ENCODE measurements at places on chromosomes 7 and 10.

- no peak for DNase-seq
Measured at GRCh38 chr7:148607151-148607661, 16.6 kb downstream of the C7orf33 start.

DNA sequence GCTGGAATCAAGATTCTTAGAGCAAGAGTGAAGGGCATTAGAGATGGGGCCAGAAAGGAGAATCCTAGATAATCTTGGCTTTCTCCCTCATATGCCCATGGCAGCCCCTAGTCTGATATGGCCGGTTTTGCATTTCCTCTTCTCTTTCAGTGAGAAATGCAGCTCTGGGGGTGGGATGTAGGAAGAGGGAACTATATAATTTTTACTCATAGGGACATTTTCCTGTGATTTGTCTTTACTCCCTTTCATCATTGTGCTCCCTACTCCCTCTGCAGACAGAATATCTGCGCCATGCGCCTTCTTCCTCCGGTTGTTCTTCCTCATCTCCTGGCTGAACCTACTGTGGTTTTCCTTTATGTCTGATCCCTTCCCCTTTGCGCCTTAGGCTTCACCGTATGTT is 16.8 kb upstream of the CHCHD1 start:
- DNase-seq: no peak

GRCh38 chr10:73585327-73585726 is 5.8 kb downstream of the USP54 start:
- no peak for DNase-seq

DNA sequence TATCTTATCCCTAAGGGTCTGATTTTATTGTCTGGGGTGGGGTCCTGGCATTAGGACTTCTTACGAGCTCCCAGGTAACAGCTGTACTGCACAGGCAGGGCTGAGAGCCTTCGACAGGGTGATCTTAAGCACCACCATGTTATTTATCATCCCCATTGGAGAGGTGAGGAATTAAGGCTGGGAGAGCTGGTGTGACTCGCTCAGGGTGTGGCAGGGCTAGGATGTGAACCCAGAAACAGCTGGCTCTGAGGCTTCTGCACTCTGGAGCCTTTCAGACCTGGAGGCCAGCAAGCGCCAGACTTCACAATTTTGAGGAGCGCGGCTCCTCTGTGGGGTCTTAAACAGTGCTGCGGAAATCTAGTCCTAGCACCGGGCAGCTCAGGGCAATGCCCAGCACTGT is 27.4 kb upstream of the NDST2 start:
- no peak for DNase-seq

GRCh38 chr7:77881871-77882270 is 83.3 kb downstream of the PHTF2 start:
- DNase-seq: no peak

GRCh38 chr7:11191081-11191480 is 217.4 kb downstream of the PHF14 start:
- DNase-seq: no peak

DNA sequence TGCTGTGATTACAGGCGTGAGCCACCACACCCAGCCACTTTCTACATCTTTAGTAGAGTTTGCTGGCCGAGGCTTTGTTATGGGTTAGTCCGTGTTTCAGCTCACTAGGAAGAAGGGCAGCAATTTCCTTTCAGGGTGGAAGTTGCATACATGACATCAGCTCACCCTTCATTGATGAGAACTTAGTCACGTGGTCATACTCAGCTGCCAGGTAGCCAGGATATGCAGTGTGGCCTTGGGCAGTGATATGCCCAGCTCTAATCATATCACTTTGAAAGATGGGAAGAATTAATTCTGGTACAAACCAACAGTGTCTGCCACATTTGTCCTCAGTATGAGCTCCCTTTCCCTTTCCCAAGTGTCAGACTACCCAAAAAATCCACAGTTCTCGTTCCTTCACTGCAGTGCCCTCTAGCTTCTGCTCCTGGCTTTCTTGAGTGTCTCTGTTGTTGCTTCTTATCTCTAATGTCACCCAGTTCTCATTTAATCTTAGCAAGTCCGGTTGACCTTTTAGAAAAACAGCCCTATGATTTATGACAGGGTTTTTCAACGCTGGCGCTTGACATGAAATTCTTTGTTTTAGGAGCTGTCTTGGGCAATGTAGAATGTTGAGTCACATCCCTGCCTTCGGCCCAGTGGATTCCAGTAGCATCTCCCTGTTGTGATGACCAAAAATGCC is 108.7 kb upstream of the ITGB1 start:
- DNase-seq: no peak

- DNase-seq: no peak
Measured at GRCh38 chr10:126092366-126093215, 196.2 kb downstream of the FANK1 start.

DNA sequence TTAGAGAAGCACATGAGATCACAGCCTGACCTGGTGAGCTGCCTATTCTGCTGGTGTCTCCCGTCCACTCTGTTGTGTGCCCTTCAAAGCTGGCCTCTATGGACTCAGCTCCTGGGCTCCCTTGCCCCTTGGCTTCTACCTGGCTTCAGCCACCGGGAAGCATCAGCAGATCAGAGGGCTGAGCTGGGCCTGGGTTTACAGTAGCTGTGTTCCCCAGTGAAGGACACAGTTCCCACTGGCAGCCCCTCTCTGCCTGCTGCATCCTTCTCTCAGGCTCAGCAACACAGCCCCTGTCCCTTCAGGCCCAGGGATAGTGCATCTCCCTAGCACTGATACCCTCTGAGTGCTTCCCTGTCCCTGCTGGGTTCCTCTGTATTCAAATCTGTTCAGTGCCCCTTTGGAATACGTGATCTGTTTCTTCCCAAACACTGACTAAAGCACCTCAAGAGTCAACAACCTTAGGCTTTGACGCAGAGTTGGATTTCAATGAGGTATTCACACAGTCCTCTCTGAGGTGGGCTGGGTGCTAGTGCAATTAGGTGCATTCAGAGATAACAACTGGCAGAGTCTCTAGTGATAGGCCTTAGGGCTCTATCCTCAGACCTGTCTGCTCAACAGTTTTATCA is 109.8 kb downstream of the GRID1 start:
- DNase-seq: no peak

DNA sequence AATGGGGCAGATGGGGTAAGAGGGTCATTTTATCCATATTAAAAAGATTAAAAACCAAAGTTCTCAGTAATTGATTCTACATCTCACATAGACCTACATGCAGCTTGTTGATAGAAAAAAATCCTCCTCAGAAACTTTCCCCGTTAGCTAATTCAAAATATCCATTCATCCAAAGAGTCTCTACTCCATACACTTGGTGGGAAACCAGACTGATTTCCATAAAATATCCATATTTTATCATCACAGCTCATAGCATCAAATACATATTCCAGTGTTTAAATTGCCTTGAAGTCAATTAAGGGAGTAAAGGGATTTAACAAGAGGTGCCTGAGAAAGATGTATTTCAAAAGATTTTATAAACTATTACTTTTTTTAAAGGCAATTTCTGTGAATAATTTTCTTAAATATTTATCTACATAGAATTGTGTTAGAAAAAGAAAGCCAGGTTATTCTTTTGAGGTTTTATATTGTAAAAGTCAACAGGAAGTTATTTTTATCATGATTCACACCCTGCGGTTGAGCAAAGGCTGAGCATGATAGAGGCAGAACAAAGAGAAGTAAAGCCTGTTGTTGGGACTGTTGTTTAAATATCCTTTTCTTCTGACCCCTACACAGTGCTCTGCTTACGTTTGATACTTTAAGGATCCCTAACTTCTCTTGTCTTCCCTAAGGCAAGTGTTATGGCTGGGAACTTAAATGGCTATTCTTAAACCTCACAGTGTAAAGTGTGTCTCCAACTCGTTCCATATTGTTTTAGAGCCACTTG is 266.7 kb downstream of the PRKG1 start:
- DNase-seq: no peak

DNA sequence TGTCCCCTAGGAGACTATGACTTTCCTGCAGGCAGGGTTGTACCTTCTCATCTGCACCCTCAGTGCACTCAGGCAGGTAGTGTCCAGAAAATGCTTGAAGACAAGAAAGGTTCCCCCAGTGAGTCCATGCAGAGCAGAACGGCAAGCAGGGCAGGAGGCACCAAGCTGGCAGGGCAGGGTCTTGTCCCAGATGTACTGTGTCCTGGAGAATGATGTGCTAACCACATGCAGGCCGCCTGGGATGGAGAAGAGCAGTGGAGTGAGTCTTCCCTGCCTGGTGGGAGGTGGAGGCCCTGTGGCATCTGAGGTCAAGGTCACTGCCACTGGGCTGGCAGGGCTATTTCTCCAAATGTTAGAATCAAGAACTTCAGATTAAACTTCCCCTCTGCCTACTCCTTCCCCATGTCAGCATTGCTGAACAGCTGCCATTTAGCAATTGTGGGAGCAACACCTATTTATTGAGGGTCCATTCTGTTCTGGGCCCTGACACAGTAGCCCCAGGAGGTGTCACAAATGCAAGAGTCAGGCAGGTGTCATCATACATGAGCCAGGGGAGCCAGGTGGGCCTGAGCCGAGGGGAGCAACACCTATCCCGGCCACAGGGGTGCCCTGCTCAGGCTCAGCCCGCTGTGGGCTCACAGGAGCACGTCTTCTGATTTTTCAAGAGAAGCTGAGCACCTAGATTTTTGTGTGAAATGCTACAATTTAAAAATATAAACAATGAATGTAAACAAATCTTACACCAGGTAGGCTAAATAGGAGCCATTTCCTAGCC is 34.1 kb downstream of the PTPRE start:
- no peak for DNase-seq

DNA sequence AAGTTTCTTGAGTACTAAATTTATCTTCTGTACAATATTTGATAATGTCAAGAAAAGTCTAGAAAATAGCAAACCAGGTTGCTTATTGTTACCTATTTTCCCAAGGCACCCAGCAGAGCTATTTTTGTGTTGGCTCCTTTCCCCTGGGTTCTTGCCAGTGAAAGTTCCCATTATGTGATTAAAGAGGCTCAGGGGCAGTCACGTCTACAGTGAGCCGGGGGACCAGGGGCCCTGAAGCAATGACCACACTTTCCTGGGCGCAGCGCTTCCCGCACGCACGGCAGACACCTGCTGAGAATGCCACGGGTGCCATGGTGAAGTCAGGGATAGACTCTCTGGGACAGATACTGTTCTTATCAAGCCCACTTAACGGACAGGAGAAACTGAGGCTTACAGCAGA is 10.4 kb upstream of the CNPY1 start:
- DNase-seq: no peak

DNA sequence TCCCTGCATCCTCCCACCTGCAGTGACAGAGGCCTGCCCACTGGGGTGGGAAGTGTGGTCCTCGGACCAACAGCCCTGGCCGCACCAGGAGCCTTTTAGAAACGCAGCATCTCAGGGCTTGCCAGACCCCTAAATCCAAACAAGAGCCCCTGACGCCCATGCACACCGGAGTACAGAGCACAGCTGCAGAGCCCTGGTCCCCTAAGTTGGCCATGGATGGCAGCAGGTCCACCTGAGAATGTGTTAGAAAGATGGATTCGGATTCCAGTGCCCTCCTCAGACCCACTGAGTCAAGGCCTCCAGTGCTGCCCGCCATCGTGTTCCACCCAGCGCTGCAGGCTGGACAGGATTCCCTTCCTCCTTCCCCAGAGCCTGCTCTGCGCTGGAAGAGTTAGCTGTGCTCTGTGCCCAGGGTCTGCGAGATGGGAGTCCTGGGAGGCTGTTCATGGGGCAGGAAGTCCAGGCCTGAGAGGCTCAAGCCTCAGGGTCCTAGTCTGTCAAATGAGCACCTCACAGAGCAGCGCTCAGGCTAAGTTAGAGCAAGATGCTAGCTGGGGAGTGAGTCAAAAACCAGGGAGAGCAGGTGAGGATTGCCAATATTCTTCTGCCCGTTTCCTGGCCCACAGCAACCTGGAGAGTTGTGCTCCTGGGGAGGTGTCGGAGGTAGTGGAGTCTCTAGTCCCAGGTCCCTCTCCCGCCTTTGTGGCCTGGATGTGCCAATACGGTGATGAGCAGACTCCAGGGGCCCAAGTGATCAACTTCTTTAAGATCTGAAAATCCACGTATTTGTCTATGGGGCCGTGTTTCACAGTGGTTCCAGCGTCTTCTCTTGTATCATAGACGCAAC is 95.9 kb upstream of the GPR26 start:
- no peak for DNase-seq

DNA sequence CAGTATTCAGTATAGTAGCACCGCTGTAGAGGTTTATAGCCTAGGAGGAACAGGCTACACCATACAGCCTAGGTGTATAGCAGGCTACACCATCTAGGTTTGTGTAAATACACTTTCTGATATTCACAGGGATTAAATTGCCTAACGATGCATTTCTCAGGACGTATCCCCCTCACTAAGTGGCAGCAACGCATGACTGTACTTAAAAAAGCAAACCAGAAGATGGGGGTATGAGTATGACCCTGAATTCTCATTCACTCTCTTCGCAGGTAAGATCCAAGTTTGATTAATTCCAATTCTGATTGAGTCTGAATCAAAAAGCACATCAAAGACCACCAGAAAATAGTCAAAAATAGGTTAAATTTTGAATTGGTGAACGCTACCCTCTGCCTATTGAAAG is 972 bp downstream of the ORC5 start:
- no peak for DNase-seq

- no peak for DNase-seq
Measured at GRCh38 chr10:21065621-21066248, 168.6 kb upstream of the NEBL start.

GRCh38 chr10:72541337-72541736 is 84.5 kb downstream of the MICU1 start:
- DNase-seq: no peak
